ENCODE measurements at places on chromosomes 12 and 14.

GRCh38 chr12:49604856-49605255 lies 583 bp downstream of the FAM186B start:
- DNase-seq, result no peak

DNA sequence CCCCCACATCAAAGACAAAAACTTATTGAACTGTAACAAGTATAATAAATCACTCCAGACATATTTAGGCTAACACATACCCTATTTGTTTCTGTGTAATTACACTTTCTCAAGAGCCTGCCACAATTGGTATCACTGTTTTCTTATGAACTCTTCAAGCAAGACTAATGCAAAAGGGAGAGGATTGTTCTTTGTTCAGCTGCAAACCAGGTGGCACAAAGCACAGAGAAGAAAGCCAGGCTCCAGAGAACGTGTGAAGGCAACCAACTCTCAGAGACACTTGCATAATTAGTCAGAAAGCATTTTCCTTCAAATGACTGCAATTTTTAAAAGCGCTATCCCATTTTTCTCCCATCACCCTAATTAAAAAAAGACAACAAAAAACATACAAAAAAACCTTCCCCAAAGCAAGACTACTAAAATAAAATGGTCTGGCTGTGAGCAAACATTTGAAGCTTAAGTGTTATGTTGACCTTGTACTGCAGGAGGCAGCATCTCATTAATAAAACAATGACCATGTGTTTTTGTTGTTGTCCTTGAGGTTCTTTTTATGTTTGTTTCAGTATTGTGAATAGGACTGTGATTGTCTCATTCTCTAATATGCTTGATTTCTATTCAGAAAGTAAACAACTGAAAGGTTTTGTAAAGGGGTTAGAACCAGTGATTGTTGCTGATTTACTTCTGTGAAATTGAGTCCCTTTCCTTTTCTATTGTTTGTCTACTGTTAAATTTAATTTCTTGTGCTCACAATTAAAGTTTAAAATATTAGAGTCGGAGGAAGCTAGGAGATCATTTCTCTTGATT lies 452.7 kb upstream of the PDE3A start:
- peak; percentile 29 for DNase-seq

- DNase-seq, result no peak
These were observed 249.2 kb downstream of the SLC41A2 start for GRCh38 chr12:104708891-104709290.

DNA sequence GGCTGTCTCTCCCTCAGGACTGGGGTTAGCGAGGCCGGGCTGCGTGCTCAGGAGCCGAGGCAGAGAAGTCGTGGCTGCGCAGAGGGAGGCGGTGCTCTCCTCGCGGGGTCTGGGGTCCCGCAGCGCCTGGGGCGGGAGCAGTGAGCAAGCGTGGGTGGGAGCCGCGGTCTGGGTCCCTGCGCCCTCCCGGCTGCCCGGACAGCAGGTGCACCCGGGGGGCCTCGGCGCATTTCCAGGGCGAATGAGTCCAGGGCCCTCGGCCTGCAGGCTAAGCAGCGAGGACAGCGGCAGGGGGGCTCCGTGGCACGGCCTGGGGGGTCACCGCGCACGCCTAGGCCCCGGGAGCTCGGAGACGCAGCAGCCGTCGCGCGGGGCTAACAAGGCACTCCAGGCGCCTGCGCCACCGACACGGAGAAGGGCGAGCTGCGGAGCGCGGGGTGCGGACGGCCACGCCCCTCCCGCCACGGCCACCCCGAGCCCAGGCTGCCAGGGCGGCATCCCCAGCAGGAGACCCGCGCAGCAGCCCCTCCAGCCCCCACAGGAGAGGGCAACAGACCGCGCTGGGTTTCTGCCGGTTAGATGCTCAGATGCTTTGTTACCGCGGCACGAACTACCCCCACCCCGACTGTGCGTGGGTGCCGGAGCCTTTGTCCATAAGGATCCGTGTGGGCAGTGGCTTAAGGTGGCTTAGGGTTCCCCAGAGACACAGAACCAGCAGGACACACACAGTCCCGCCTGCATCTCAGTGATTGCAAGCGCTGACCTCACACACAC lies 117.7 kb upstream of the C14orf180 start:
- no peak for DNase-seq

- DNase-seq, result no peak
These were observed 86.5 kb downstream of the RBM19 start for GRCh38 chr12:113879658-113880057.

- no peak for DNase-seq
These were observed 219.1 kb downstream of the RPL10L start for GRCh38 chr14:46432516-46432915.

DNA sequence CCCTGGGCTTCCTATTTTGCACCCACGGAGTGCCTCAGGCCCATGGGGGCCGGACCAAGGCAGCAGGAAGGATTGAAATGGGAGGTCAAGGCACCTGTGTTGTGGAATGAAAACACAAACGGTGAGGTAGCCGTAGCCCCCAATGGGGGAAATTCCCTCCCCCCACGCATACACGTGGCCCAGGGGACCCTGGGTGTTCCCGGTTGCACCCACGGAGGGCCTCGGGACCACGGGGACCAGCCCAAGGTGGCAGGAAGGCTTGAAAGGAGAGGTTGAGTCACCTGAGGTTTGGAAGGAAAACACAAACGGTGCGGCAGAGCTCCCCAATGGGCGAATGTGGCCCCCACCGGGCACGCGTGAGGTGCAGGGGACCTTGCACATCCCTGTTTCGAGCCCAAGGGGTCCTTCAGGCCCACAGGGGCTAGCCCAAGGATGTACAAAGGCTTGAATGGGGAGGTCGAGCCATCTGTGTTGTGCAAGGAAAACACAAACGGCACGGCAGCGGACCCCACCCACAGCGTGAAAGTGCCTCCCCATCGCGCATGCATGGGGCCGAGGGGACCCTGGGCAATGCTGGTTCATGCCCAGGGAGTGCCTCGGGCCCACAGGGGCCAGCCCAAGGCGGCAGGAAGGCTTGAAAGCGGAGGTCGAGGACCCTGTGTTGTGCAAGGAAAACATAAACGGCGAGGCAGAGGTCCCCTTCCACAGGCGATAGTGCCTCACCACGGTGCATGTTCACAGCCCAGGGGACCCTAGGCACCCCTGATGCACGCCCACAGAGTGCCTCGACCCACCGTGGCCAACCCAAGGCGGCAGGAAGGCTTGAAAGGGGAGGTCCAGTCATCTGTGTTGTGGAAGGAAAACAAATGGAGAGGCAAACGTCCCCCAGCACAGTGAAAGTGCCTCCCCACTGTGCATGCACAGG lies 376.7 kb downstream of the ALG10 start:
- DNase-seq, result no peak

- DNase-seq, result no peak
These were observed 529 bp downstream of the LRTM2 start for GRCh38 chr12:1820896-1821291.

DNA sequence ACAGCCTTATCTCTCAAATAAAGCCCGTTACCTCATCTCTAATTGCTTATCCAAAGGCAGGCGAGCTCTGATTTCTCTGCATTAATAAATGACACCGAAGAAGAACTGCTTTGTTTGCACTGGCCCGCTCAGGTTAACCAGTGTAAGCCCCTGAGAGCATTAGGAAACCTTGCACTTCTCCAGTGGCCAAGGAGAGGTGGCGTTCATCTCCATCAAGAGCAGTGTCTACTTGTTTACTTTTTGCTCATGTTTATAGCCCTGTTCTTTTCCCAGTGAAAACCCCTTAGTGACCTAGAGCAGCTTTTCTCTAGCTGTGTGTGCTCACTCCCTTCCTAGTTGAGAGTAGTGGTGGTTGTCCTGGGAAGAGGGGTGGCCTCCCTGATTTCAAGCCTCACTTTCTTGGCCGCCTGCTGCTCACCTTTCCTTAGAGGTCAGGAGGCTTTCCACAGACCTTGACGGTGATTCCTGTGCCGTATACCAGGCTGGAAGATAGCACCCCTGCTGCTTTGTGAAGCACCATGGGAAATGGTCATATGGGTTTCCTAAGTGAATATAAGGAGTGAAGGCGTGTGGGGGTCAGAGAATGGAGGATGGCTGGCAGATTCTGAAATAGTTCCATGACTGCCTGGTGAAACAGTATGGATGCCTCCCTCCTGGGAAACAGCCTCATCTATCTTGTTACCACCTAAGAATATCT lies 16.6 kb downstream of the FBXW8 start:
- no peak for DNase-seq

DNA sequence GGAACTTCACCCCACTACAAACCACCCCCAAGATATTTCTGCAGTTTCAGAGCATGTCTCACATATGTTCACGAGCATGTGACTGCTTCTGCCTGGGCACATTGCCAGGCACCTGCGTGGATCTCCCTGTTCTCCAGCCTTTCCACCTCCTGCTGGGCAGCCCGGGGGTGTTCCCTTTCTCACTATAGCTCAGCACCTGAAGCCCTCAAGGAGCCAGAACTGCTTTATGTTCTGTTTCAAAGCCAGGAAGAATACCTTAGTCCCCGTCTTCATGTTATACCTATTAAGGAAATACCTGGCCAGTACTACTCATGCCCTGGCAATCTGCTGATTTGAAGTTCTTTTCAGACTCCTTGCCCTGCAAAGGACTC lies 4.2 kb upstream of the FGF6 start:
- DNase-seq, result no peak

GRCh38 chr12:123058980-123059379 lies 78.5 kb downstream of the ARL6IP4 start:
- DNase-seq, result no peak

GRCh38 chr12:8553088-8553627 lies 12.5 kb upstream of the CLEC4E start:
- no peak for DNase-seq

GRCh38 chr14:75013290-75013689 lies 10.6 kb downstream of the EIF2B2 start:
- no peak for DNase-seq

GRCh38 chr14:31085027-31085426 lies 58.8 kb upstream of the STRN3 start:
- no peak for DNase-seq

DNA sequence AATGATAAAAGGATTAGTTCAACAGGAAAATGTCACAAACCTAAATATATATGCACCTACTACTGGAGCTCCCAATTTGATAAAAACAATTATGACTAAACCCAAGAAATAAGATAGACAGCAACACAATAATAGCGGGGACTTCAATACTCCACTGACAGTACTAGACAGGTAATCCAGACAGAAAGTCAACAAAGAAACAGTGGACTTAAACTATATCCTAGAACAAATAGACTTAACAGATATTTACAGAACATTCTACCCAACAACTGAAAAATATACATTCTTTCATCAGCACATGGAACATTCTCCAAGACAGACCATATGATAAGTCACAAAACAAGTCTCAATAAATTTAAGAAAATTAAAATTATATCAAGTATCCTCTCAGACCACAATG lies 28.0 kb upstream of the LGR5 start:
- no peak for DNase-seq

- no peak for DNase-seq
These were observed 15.4 kb downstream of the ULK1 start for GRCh38 chr12:131909752-131910219.

- peak; percentile 88 for DNase-seq
These were observed 12.0 kb downstream of the KIF26A start for GRCh38 chr14:104150136-104151025.

DNA sequence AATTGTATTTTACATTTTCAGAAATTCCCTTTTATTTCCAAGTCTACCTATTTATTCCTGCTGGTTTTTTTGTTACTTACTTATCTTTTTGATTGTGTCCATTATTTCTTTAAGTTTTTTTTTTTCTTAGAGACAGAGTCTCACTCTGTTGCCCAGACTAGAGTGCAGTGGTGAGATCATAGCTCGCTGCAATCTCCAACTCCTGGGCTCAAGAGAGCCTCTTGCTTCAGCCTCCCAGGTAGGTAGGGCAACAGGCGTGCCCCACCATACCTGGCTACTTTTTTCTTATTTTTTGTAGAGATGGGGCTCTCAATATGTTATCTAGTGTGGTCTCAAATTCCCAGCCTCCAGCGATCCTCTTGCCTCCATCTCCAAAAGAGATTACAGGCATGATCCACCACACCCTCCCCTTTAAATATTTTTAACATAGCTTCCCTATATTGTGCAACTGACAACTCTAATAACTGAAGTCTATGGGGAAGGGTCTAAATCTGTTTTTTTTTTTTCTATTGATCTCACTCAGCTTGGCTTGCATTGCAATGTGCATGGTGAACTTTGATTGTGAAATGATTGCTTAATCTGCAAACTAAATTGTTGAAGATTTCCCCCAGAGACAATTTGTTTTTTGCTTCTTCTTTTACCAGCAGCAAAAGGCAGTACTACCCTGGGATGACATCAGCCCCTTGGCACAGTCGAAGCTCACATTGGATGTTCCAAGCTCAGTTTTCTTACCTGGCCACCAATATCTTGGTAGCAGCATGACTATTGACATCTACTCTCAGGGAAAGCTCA lies 25.7 kb upstream of the COCH start:
- no peak for DNase-seq

- no peak for DNase-seq
These were observed 80.5 kb upstream of the DACT1 start for GRCh38 chr14:58557242-58557641.

DNA sequence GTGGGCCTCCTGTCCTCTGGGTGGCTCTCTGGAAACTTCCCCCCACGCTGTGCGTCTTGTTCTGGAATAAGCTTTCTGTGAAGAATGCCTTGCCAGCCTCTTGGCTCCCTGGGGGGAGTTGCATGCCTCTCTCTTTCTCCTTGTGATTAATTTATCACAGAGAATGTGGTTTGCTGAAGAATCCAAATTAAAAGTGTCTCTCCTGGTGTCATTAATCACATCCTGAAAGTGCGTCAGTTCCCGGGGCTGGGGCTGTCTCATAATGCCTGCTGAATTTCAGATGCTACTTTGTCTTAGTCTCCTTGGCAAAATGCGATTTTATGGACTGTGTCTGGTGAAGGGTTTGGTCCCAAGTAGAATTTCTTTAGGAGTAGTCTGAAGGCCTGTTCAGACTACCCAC lies 787.7 kb upstream of the TMEM132C start:
- peak; percentile 58 for DNase-seq

DNA sequence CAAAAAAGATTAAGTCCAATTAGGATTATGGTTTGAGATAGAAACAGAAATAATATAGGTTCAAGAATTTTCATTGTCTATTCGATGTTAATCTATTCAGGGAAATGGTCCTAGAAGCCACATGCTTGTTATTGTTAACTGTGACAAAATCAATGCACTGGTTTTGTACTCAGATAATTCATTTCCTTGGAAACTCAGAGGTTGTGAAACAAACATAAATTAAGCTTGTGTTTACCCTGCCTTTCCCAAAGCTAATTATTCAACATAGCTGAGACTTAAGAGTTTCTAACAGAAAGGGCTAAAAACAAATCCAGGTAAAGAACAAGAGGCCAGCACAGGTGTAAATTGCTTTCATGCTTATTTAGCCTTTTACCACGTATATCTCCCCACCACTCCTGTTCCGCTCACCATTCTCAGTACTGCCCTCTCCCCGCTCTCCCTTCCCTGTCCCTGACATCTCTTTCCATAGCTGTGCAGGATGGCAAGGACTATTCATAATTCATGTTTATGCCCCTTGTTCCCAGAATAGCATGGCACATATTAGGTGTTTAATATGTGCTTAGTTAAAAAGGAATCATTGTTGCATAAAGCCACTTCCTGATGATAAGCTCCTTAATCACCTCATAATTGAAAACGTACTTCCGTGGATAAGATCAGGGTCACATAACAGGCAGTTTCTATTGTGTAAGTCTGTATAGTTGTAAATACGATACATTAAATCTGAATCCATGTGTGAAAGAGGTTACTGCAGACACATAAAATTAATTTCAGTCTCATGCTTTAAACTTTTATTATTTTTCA lies 131.8 kb upstream of the USP15 start:
- no peak for DNase-seq

GRCh38 chr14:28308734-28309133 lies 457.9 kb upstream of the FOXG1 start:
- peak; percentile 45 for DNase-seq

All from fibroblast of skin of left quadriceps (primary cell).